ENCODE measurements at places on chromosomes 6 and 20. TPM values are rescaled to one million over a fixed set of nuclear protein-coding genes. Genes with fewer than 3 reads are reported as not detected.
A peak's percentile ranks its signal among the peaks of the same experiment; 100 is the strongest.

GRCh38 chr6:152669895-152670294, 27.8 kb upstream of the MYCT1 start:
- no peak for DNase-seq

DNA sequence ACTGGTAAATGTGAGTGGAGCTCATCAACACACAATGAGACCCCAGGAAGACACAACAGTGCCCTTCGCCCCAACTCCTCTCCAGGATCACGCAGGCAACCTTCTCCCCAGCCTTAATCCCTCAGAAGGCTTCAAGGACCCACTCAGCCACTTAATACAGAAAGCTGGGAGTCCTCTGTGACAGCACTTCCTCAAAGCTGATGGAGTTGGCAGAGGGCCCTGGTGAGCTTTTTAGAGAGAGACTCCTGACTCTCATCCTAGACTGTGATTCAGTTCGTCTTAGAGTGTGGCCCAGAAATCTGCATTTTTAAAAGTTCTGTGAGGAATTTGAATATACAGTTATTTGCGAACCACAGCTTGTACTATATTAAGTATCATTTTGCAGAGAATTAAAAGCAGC, 187.7 kb downstream of the UST start:
- DNase-seq: peak; percentile 38

SLC35D3 gene
- not detected for total RNA-seq

ANKS1A gene
- 29.1 TPM for total RNA-seq

PMEPA1 gene
- 24.7 TPM for total RNA-seq

NRSN2 gene
- 17.4 TPM for total RNA-seq

- no peak for DNase-seq
These were observed 78.0 kb downstream of the PSMB1 start for GRCh38 chr6:170475118-170475517.

- DNase-seq: no peak
These were observed 23.6 kb downstream of the STXBP5 start for GRCh38 chr6:147227770-147228320.

DNA sequence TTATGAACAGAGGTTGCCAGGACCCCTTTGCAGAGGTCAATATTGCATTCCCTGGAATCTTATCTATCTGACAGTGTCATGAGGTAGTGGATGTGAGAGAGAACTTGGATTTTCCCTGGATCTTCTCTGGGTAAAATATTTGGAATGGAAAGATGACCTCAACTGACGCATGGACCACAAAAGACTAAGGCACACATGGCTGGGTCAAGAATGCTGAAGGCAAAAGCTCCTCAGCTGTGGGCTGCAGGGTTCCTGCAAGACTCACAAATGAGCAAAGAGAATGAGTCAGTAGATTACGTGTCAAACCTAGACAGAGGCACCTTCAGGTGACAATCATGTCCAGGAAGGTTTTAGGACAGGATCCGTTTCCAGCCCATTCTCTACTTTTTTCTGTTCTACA, 484.0 kb downstream of the C6orf118 start:
- DNase-seq: no peak

Measured in left ventricle myocardium superior (tissue), 1 donor.